ENCODE measurements at places on chromosomes 5 and 9. TPM values are rescaled to one million over a fixed set of nuclear protein-coding genes. Genes with fewer than 3 reads are reported as not detected.

- peak; percentile 47 for DNase-seq
These were observed 114.5 kb upstream of the LMX1B start for GRCh38 chr9:126499005-126499910.

- DNase-seq, result no peak
These were observed 20.9 kb downstream of the ANXA2R start for GRCh38 chr5:43019291-43019613.

Gene TAS2R1
- polyA plus RNA-seq, result not detected

DNA sequence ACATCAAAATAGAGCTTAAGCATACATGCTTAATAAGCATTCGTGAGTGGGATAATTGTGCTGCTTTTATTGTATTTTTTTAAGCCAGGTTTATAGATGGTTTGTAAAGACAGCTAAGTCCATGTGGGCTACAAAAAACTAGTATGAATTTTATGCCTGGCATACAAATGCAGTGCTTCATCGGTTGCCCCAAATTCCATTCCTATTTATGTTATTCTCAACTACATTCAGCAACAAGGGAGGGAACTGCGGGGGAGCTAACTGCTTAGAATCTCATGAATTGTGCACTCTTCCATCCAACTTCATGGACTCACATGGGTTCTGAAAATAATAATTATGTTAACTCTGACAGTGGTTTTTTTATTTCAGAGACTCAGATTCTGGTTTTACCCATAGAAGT lies 199.2 kb downstream of the FAM170A start:
- no peak for DNase-seq

GRCh38 chr9:29348999-29349398 lies 1775.7 kb upstream of the C9orf72 start:
- DNase-seq, result no peak

Data from right lung (tissue), 10 donors.